Astrocyte of the spinal cord (primary cell): ENCODE measurements at places on chromosomes 2 and 18.
A peak's percentile ranks its signal among the peaks of the same experiment; 100 is the strongest.

DNA sequence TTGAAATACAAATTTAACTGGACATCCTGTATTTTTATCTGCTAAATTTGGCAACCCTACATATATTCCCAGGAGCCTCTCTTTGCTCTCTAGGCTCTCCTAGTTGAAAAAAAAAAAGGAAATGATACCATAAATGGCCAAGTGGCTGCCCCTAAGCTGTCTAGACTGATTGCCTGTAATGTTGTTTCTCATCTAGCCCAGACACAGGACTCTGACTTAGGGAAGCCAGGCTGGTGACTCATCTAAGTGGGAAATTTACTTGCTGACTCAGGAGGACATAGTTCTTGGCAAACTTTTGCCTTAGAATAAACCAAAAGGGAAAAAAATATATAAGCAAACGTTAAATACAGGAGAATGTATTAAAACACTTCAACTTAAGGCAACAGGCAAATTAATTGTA, 14.6 kb upstream of the ITGAV start:
- peak; percentile 99 for DNase-seq

DNA sequence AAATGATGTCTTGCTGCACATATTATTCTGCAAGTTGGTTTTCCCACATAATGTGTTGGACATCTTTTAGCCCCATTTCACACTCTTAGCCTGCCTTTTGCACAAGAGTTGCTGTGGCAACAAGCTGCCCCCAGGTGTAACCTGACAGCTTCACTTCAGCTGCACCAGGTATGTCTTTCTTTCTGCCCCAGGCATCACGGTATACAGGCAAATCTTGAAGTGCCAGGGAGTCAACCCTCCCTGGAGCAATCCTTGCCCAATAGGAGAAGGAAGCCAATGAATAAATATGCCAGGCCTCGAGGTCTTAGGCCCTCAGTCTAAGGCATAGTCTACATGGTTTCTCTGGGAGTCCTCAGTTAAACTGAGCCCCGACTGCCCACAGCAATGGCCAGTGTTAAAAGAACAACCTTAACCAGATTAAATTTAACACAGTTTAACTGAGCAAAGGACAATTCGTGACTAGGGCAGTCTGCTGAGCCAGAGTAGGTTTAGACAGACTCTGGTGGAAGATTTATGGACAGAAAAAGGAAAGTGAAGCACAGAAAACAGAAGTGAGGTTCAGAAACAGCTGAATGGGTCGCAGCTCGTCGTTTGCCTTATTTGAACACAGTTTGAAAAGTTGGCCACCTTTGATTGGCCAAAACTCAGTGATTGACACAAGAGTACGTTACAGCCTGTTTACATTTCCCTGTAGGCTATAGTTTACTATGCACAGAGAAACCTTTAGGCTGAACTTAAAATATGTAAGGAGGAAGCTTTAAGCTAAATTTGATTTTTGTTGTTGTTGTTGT, 32.0 kb upstream of the C1QL2 start:
- no peak for DNase-seq

DNA sequence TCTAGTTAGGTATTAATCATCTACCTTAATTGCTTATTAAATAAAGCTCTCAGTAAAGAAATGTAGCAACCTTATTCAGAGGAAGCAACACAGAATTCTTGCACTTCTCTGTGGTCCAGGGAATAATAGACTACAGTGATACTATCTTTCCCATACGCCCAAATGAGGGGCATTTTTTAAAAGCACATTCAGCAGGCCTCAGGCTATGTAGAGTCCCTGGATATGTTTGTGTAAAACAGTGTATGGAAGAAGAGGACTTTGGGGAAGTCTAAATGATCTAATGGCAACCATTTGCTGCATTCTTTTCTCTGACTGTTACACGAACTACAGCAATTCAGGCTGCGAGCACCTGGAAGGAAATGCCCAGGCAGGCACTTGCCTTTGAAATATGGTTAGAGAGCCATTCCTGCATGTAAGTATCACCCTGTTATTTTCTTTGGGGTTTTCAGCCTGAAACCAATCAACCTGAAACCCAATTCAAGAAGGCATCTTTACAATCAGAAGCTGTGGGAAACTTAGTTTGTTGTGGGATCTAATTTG, 1814.7 kb upstream of the CELF4 start:
- no peak for DNase-seq

GRCh38 chr2:125450092-125450491, 1205.9 kb upstream of the GYPC start:
- no peak for DNase-seq

DNA sequence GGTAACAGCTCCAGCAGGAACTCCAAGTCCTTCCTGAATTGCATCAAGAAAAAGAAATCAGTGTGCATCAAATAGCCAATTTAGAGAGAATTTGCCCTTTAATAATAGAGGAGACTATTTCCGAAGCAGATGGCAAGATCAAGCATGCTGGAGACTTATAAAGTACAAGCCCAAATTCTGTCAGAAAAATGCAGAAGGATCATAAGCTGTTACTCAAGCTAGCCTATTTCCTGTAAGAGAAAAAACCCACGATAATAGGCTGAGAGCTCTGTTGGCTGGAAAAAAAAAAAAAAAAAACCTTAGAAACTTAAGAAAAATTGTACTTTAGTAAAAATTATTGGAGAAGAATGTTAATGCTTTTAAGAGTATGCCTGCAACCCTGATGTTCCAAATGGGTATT, 24.4 kb upstream of the ITM2C start:
- DNase-seq = no peak
